Myocyte (in vitro differentiated cells): ENCODE measurements at places on chromosomes 13 and 19. TPM values are rescaled to one million over a fixed set of nuclear protein-coding genes. Genes with fewer than 3 reads are reported as not detected.

Gene GRIN3B
- 0.05 and 0.16 TPM in 2 replicates for total RNA-seq

Gene SOHLH2
- 23.7 and 125 TPM in 2 replicates for total RNA-seq

Gene SOX1
- total RNA-seq = not detected in 2 replicates

Gene C19orf33
- total RNA-seq = not detected in 2 replicates

Gene IFI30
- 0.73 and 6.5 TPM in 2 replicates for total RNA-seq

Gene FUT3
- total RNA-seq = not detected in 2 replicates

Gene ZNF320
- 10.2 and 12.6 TPM in 2 replicates for total RNA-seq

Gene MISP3
- total RNA-seq = 2.7 and 3.0 TPM in 2 replicates

Gene SYT3
- not detected in 2 replicates for total RNA-seq

Gene KLK2
- total RNA-seq = not detected in 2 replicates

Gene GJA3
- total RNA-seq = 0.05 and 0.59 TPM in 2 replicates

Gene POGLUT2
- total RNA-seq = 9.3 and 9.7 TPM in 2 replicates

Gene ZNF823
- total RNA-seq = 4.6 and 5.5 TPM in 2 replicates

Gene PEX11G
- total RNA-seq = 2.4 and 5.0 TPM in 2 replicates

Gene RASIP1
- total RNA-seq = 0.05 TPM in 2 replicates

Gene IRF2BP1
- 45.1 and 52.6 TPM in 2 replicates for total RNA-seq

Gene KLK3
- not detected in 2 replicates for total RNA-seq

Gene ZDHHC20
- total RNA-seq = 39.8 and 44.9 TPM in 2 replicates

Gene CRLF1
- total RNA-seq = 0.11 TPM in 1 of 2 replicates, not detected in the other

Gene SPINT2
- 0.11 TPM in 1 of 2 replicates, not detected in the other for total RNA-seq

Gene GGN
- total RNA-seq = 0.36 and 0.59 TPM in 2 replicates

Gene NXNL1
- not detected in 2 replicates for total RNA-seq

Gene CYP2A6
- not detected in 2 replicates for total RNA-seq

Gene VSTM2B
- total RNA-seq = not detected in 2 replicates

Gene RFPL4AL1
- total RNA-seq = not detected in 2 replicates

Gene ZNF878
- total RNA-seq = 0.31 TPM in 1 of 2 replicates, not detected in the other

Gene PRSS57
- total RNA-seq = not detected in 2 replicates

Gene ARL11
- total RNA-seq = not detected in 2 replicates

Gene NOVA2
- not detected in 2 replicates for total RNA-seq

Gene FARP1
- total RNA-seq = 11.2 and 18.5 TPM in 2 replicates

Gene CATSPERD
- total RNA-seq = not detected in 2 replicates

Gene PCDH8
- not detected in 2 replicates for total RNA-seq

Gene TMEM59L
- total RNA-seq = 0.64 TPM in 1 of 2 replicates, not detected in the other

Gene CLEC17A
- total RNA-seq = not detected in 2 replicates

Gene FPR2
- total RNA-seq = not detected in 2 replicates
